ENCODE measurements at places on chromosomes 6 and 20.

DNA sequence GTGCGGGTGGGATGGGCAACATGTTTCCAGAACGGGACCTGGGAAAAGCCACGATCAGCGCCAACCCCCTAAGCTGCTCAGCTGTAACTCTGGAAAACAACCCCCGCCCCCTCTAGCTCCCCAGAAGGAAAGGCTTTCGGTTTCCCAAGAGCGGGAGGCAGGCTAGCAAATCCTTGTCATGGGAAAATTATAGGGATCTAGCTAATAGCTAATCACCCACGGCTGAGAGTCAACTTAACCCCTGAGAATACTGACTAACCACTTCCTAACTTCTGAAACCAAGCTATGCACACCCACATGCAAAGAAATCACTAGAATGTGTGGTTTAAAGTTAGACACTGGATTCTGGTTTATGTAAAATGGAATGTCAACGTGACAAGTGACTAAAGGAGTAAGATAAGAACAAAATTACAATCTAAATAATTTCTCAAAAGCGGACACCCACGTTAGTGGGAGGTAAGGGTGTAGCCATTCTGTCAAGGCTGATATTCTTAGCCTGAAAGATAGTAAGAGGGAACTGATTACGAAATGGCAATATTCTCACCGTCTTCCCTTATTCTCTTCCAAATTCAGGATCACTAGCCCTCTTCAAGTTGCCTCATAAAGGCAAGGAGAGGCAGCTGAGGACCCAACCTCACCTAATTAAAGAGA lies 20.1 kb downstream of the JAG1 start:
- peak; percentile 81 for DNase-seq

GRCh38 chr20:34703424-34704176 lies 544 bp upstream of the TP53INP2 start:
- peak; percentile 27 for DNase-seq

GRCh38 chr6:131822119-131822518 lies 14.3 kb downstream of the ENPP1 start:
- DNase-seq = no peak

DNA sequence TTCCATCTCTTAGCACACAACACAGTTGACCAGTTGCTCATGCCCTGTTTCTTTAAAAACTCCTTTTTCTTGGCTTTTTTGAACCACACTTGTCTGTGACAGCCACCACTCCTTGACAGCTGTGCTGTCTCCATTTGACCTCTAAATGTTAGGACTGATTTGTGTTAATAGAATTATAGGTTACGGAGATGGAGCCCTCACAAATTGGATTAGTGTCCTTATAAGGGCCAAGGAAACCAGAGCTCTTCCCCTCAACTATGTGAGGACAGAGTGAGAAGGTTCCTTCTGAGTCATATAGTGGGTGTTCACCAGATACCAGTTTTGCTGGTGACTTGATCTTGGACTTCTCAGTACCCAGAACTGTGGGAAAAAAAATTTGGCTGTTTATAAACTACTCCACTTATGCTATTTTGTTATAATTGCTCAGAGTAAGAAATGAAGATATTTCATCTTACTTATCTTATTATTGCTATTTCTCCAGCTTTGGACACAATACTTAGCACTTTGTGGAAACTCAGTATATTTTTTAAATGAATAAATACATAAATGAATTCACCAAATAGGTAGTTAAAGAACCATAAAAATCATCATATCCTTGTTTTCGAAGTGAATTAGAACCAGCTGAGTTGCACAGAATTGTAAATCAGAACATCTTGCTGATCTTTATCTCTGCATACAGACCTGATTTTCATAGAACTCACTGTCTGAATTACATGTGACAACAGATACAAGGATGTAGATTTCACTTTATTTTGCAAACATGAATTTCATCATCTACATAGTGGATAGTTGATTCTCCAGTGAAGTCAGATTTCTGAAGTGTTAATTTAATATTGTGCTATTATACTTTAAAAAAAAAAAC lies 598.5 kb upstream of the IRAK1BP1 start:
- DNase-seq = no peak
